ENCODE measurements at places on chromosomes 1 and 21.
A peak's percentile ranks its signal among the peaks of the same experiment; 100 is the strongest.

GRCh38 chr1:10755970-10756521 lies 40.4 kb downstream of the CASZ1 start:
- DNase-seq: peak; percentile 65

DNA sequence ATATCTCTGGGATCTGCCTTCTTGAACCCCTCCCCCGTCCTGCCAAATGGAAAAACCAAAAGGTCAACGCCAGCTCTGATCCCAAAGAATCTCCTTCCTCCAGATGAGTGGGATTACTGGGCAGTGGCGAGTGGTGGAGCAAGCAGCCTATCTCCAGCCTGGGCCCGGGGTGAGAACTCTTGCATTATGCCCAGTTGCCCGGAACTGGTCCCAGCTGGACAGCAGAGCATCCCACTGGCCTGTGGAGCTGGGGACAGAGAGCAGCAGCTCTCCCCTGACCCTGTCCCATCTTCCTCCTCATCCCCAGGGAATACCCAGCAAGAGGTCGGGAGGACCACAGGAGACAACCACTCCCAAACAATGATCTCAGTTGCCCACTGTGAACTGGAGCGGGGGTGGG lies 130.5 kb downstream of the TMEM53 start:
- DNase-seq: no peak

DNA sequence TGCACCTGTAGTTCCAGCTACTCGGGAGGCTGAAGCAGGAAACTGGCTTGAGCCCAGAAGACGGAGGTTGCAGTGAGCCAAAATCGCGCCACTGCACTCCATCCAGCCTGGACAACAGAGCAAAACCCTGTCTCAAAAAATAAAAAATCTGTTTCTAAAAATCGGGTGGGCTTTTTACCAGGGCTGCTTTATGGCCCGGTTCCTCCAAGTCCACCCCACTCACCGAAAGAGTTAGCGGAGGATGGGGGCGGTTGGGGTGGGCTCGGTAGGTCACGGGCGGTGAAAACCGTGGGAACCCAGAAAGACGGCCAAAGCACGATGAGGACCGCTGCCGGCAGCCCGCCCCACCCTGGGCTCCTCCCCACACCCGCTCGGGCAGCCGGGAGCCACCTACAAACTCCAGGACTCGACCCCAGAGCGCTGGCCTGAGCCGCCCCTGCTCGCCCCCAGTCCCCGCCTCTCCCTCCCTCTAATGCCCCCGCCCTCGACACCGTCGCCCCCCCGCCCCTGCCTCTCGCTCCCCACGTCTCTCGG lies 846 bp upstream of the PER3 start:
- no peak for DNase-seq

DNA sequence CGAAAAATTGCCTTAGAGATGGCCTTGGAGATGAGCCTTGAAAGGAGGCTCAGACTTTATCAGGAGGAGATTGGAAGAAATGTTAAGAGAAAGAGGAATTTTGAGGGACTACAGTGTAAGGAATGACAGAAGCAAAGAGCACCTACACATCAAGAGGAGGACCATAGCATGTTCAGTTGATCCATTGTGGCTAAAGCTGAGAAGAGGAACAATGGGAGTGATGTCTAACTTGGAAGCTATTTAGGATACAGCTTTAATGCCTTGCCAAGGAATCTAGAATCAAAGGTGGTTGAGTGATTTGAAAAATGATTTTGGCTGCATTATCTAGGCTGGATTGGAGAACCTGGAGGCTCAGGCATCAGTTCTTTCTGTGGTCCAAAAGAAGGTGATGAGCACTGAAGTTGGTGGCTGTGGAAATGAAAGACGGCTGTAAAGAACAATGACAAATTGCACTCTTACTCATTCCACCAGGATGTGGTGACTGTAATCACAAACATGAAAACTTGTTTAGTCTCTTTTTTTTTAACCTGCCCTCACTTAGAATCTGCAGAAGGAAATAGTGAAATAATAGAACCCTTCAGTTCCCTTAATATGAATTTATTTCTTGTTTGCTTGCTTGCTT lies 11.3 kb downstream of the FAM20B start:
- no peak for DNase-seq

DNA sequence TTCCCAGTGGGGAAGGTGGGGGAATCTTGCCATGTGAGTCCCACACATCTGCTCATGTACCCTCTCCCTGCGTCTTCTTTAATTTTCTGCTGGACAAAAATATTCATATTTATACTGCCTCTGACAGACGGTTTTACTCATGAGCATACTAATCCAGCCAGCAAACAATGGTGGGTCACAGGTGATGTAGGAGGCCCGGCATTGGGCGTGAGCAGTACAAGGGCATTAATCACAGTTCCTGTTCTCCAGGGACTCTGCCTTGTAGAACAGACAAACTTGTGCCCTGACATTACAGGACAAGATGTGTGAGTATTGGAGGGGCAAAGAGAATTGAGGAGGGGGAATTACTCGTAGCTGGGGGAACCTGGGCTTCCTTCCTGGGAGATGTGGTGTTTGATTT lies 25.0 kb downstream of the MTARC1 start:
- DNase-seq: no peak

DNA sequence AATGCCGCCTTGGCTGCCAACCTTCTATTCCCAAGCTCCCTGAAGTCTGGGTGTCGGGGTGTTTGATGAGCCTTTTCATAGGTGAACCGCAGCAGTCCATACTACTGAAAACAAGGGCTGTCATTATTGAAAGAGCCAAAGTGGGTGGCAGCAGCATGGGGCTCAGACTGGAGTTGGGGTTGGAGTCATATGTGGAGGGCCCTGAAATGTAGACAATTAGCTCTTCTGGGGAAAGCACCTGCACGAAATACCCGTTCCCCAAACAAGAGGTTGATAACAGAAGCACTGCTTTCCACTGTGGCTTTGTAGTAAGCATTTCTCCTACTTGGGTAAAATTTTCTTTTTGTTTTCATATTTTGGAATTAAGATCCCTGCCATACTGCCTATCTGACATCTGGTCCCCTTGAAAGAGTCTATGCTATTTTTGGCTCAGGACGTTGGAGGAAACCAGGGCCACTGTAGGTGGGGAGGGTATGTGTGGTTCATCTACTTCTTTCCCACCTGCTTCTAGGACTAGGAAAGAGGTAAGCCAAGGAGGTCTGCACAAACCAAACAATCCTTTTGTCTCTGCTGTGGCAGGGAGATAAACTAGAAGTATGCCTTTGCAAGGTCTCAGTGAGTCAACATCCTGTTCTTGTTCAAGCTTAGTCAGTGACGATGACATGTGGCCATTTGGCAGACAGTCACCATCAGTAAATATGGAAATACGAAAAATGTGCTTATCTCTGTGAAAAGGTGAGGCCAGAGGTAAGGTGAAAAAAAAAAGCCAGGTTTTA lies 197.0 kb upstream of the UBE2U start:
- DNase-seq: no peak

DNA sequence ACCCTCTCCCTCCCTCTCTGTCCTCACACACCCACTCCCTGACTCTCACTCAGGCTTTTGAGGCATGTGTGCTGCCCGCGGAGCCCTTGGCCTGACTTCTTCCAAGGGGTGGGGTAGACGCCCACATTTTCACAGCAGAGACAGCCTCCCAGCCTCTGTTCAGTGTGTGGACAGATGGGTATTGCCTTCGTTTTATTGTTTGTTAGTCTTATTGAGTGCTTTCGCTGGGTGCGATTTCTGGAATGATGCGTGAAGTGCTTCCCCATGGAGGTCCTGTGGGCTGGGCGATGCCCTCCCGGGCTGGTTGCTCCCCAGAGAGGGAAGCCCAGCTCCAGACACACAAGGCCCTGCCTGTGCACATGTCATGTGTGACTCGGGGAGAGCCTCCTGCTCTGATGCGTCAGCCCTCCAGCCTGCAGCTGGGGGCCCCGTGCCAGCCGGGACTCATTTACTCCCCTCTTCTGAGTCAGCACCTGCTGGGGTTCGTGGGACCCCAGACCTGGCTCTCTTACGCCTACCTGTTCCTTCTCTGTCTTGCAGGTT lies 14.7 kb downstream of the PDXK start:
- DNase-seq: no peak
